Fibroblast of lung (primary cell): ENCODE measurements at places on chromosomes 11 and 22. TPM values are rescaled to one million over a fixed set of nuclear protein-coding genes. Genes with fewer than 3 reads are reported as not detected.
A peak's percentile ranks its signal among the peaks of the same experiment; 100 is the strongest.

Gene CFAP300
- total RNA-seq: 6.4 and 7.9 TPM in 2 replicates

Gene USH1C
- total RNA-seq: not detected in 2 replicates

Gene APOL5
- total RNA-seq: not detected in 2 replicates

Gene TMPRSS4
- total RNA-seq: not detected in 2 replicates

DNA sequence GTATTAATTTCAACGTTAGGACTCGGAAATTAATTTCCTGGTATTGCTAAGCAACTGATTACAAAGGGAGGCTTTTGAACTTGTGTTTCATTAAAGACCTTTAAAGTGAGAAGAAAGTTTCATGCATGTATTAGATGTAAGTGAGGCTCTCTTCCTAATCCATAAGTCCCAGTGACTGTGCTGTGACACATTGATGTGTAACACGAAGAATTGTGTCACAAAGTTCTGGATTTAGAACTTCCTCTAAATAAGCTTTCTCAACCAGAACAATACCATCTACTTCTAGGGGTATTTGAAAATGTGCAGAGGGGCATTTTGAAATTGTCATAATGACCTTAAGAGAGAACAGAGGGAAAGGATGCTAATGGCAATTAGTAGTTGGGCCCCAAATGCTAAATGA lies 14.4 kb downstream of the DCUN1D5 start:
- DNase-seq: no peak

- DNase-seq: peak; percentile 63
These were observed 789 bp downstream of the SIK2 start for GRCh38 chr11:111602865-111603610.

Gene MAJIN
- not detected in 2 replicates for total RNA-seq
